ENCODE measurements at places on chromosomes 3 and 15. TPM values are rescaled to one million over a fixed set of nuclear protein-coding genes. Genes with fewer than 3 reads are reported as not detected.
A peak's percentile ranks its signal among the peaks of the same experiment; 100 is the strongest.

GRCh38 chr3:188947401-188948280 lies 224.1 kb upstream of the TPRG1 start:
- peak; percentile 96 for DNase-seq

The A4GNT gene
- total RNA-seq, result not detected

- peak; percentile 36 for DNase-seq
Measured at GRCh38 chr3:97821287-97821773, 481 bp upstream of the CRYBG3 start.

- no peak for DNase-seq
Measured at GRCh38 chr3:133115176-133115575, 77.0 kb downstream of the TMEM108 start.

- DNase-seq, result peak; percentile 37
Measured at GRCh38 chr3:170488802-170489201, 70.1 kb downstream of the CLDN11 start.

DNA sequence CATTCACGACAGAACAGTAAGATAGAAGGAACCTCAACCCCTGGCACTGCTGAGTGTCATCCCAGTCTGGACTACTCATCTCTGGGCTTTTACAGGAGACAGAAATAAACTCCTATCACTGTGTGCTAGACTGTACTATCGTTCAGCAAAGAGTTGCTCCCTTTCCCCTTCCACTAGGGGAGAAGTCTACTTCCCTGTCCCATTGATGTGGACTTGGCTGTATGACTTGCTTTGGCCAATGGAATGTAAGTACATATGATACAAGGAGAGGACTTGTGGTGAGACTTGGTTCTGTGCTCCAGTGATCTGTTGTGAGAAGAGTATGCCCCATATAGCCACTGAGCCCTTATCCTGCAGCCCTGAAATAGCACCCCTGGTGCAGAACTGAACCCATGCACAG lies 5.3 kb upstream of the KIF7 start:
- DNase-seq, result no peak

DNA sequence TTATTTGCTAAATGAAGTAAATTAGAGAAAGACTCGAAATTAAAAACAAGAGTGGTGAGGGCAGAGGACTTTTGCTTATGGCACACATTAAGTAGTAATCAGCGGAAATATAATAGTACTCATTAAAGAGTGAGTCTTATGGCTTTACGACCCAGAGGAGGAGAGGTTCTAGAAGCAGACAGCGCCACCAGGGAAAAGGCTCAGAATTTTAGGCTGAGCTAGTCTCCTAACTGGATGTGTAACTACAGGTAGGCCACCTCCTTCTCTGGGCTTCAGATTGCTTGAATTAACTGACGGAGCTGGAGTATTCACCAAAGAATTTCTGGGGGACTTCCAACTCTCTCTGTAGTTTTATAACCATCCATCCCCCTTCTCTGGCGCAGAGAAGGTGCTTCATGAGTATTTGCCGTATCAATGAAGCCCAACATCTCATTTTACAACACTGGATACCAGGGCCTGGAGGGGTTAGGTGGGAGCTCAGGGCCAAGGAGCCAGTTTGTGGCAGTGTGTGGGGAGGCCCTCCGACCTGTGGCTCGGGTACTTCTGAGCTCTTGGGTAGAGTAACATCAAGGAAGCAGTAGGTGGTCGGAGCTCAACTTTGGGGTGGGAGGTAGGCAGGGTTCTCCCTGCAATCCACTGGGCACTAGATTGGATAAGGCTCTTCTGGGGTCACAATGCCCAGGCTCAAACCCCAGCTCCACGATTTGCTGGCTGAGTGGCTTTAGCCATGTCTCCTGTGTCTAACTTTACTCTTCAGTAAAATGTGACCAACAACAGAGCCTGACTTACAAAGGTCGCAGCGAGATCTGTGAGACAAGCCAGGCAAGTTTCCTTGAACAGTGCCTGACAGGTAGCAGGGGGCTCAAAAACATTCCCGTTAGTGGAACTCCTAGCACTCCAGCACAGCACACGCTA lies 1.1 kb downstream of the CHCHD4 start:
- DNase-seq, result no peak

DNA sequence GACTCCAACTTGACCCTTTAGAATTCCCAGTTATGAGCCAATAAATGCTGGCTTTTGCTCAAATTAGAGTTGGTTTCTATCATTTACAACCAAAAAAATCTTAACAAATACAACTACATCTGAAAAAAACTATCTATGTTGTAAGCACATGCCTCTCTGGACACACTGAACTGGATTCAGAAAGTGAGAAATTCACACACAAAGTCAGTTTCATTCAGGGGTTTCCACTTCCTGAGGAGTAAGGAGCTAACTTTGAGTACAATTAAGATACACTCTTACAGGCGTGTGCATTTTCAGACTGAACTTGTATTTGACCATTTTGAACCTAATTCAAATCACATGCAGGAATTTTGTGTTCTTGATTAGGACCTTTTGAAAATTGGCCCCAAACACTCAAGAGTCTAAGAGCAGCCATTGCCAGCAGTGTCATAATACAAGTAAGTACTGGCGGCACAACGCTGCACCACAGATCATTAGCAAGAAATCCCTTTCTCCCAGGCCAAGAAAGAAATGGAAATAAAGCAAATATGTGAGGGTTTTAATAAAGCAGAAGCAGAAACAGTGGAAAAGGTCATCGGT lies 31.2 kb downstream of the LINS1 start:
- DNase-seq, result no peak

DNA sequence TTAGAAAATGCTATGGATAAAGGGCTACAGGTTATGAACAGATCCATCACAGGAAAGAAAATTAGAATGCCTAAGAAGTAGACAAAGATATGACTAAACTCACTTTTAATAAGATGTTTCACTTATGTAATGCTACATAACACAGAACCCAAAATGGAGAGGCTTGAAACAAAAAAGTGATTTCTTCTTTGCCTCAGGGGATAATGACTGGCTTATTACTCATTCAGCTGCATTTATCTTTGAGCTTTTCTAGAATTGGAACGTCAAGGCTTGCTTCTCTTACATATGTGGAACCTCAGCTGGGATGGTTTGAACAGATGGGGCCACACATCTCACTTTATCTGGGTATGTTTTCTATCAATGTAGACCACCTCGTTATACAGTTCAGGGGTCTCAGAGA lies 120.6 kb upstream of the EPHA3 start:
- DNase-seq, result peak; percentile 3

GRCh38 chr3:158820521-158820920 lies 18.7 kb downstream of the MFSD1 start:
- DNase-seq, result no peak

The SHC4 gene
- total RNA-seq, result 11.0 TPM

- no peak for DNase-seq
Measured at GRCh38 chr15:31247404-31247803, 79.2 kb upstream of the KLF13 start.

GRCh38 chr3:52385157-52385556 lies 59.7 kb downstream of the SEMA3G start:
- DNase-seq, result peak; percentile 15

DNA sequence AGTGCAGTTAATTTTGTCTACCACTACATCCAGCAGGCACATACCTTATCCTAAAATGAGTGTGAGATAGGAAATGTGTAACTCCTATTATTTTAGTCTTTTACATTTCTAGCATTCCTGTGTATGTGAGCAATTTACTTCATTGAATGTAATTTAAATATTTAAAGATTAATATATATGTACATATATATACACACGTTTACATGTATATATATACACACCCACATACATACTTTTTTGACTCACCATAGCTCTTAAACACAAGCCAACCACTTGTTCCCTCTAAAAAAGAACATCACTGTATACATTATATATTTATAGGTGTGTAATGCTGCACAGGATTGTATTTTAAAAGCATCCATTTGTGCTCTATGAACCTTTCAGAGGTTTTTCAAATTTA lies 425.6 kb upstream of the NECTIN3 start:
- DNase-seq, result no peak

GRCh38 chr3:52742418-52743041 lies 28.2 kb downstream of the NEK4 start:
- peak; percentile 23 for DNase-seq

- DNase-seq, result no peak
Measured at GRCh38 chr15:74415966-74416916, 17.5 kb downstream of the SEMA7A start.

DNA sequence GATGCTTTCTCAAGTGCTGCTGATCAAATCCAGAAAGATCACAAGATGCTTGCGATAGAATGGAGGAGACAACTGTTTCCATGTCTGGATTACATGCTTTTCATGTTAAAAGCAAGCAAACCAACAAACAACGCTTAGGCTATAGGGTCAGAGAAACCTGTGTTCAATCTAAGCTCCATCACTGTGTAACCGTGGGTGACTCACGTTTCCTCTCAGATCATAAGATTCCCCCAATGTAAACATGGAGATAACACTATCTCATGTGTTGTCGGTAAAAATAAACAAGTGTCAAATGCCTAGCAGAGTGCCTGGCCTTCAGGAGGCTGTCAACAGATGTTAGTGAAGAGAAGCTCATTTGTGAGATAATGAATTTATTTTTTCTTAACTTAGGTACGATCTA lies 907.8 kb downstream of the NTRK3 start:
- no peak for DNase-seq

DNA sequence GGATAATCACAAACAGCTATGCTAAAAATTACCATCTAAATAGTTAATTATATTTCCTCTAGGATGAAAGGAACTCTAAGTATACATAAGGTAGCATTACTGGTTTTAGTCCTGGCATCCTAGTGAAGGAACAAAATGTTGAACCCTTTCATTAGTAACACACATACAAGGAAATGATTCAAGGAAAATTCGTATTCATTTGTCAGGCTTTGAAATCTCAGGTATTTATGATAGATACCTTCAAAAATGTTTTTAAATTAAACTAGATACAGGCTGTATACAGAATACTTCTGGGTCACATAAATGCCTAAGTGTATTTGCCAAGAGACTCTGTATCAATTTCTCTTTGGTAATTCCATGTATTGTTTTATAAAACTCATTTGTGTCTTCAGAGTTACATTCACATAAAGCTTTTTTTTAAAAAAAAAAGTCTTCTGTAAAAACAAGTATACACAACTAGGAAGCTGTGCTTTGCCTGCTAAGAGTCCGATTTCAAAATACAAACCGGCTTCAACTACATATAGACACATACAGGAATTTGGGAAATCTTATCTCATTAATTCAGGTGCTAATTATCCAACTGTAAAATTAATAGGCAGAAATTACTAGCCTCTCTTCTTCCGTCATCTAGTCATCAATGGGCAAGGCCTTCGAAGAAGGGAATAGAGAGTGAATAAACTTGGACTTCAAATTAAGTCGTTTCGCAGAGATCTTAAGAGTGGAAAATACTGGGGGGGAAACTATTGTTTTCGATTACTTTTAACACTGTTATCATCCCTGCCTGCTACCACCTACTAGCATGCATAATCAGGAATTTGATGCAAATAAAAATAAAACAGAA lies 1.3 kb downstream of the SECISBP2L start:
- DNase-seq, result no peak

The ANKDD1A gene
- 9.8 TPM for total RNA-seq

- no peak for DNase-seq
Measured at GRCh38 chr15:69930754-69931153, 167.0 kb downstream of the TLE3 start.

DNA sequence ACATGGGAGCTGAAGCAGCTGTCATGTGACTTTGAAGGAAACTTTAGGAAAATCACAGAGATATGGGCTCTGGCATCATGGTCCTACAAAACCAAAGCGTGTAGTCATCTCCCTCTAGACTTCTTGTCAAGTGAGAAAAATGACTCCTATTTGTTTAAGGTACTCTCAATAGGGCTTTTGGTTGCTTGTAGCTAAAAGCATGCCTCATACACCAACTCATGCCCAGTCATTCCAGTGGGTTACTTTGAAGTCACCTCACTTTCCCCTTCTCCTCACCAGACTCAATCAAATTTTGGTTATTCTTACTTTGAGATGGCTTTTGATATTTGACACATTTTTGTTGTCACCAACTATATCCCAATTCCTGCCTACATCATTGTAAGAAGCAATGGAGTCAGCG lies 81.6 kb downstream of the BOC start:
- no peak for DNase-seq

- no peak for DNase-seq
Measured at GRCh38 chr3:17259685-17260084, 374.9 kb downstream of the PLCL2 start.

DNA sequence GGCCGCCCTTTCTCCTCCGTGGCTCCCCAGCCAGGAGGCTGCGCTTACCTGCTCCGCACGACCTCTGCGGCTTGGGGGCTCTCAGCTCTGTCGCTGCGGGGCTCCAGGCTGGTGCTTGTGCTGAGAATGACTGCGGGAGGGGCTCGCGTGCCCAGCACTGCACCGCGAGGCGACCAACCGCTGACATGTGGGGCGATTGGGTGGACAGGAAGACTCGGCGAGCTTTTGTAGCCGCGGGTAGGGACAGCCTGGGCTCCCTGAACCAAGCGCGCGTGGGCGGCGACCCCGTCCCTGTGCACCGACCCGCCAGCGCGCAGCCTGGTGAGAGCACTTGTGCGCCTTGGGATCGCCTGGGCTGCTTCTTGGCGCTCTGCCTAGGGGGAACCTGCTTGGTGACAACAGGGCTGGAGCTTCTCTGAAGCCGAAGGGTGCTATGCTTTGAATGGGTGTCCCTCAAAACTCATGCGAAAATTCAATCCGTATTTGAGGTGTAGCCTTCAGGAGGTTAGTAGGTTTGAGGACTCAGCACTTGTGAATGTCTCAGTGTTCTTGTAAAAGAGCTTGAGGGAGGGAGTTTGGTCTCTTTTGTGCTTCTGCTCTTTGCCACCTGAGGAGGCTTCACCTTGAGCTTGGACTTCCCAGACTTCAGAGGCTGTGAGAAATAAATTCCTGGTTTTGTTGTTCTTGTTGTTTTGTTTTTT lies 50.4 kb downstream of the IL12A start:
- no peak for DNase-seq

DNA sequence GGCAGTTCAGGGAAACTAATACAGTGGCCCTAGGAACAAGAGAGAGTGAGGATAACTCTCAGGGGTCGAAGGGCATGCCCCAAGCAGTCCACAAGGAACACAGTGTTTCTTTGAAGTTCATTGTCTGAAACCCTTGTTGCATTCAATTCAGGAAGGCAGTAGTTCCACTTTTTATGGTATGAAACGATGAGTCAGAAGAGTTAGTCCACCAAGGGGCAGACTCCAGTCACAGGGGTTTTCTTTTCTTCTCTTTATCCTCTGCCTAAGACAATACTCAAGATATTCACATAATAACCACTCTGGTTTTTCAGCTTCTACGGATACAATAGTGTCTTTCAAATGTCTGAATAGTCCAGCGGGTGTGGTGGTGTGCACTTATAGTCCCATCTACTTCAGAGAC lies 23.7 kb upstream of the TICRR start:
- no peak for DNase-seq

GRCh38 chr15:73727330-73727976 lies 25.7 kb downstream of the INSYN1 start:
- no peak for DNase-seq

DNA sequence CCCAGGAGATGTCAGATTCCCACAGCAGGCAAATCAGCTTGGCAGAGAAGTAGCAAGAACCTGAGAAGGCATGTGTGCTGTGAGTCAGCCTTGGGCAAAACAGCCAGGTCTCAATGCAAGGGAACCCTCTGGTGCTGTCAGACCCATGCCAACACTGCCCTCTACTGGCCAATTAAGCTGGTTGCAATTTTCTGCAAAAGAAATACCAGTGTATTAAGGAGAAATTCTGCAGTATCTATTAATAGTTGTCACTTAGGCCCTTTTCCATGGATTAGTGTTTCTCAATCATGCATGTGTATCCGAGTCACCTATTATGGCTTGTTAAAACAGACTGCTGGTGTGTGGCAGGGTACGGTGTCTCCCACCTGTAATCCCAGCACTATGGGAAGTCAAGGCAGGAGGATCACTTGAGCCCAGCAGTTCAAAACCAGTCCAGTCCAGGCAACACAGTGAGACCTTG lies 26.2 kb downstream of the MAP4 start:
- peak; percentile 95 for DNase-seq

- DNase-seq, result no peak
Measured at GRCh38 chr3:127611251-127611650, 13.0 kb downstream of the MCM2 start.

Measured in spinal cord (tissue), 10 donors.